GM13976 (cell line): ENCODE measurements at places on chromosomes 4 and X.

- DNase-seq: no peak
Measured at GRCh38 chr4:37555322-37555721, 130.9 kb downstream of the RELL1 start.

GRCh38 chr4:11489453-11490083 is 60.9 kb upstream of the HS3ST1 start:
- no peak for DNase-seq

GRCh38 chr4:5756271-5756670 is 45.3 kb downstream of the EVC start:
- DNase-seq: no peak

GRCh38 chr4:171484681-171485080 is 328.5 kb upstream of the GALNTL6 start:
- DNase-seq: no peak

DNA sequence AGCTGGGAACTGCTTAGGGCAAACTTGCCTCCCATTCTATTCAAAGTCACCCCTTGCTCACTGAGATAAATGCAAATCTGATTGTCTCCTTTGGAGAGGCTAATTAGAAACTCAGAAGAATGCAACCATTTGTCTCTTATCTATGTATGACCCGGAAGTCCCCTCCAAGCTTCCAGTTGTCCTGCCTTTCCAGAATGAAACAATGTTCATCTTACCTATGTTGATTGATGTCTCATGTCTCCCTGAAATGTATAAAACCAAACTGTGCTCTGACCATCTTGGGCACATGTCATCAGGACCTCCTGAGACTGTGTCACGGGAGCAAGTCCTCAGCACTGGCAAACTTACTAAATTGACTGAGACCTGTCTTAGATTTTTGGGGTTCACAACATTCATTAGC is 37.1 kb upstream of the TMPRSS11E start:
- no peak for DNase-seq

DNA sequence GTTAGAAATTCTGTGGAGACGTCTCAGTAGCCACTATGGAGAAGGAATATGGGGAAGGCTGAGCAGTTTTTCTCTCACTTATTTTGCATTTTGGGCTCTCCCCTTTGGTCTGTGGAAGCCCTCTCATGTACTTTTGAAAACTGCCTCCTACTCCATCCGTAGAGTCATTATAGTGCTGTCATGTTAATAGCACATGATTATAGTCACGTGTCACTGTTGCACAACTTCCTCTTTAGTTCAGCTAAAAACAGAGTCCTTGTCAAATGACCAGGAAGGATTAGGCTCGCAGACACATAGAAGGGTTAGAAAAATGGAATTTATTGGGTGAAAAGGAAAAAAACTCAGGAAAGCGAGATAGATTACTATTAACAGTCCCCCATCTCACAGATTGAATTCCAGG is 258.2 kb upstream of the CXorf51A start:
- no peak for DNase-seq

DNA sequence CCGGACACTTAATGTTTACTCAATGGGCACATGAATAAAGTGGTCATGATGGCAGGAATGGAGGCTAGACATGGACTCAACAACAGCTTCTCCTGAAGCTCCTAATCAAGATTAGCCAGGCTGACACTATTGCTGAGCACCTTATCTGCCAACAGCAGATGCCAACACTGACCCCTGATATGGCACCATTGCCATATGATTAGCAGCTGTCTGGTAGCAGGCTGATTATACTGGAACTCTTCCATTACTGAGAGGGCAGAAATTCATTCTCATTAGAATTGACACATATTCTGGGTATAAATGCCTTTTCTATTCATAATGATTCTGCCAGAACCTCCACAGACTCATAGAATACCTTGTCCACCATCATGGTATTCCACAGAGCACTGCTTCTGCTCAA is 18.4 kb upstream of the AFF1 start:
- no peak for DNase-seq

DNA sequence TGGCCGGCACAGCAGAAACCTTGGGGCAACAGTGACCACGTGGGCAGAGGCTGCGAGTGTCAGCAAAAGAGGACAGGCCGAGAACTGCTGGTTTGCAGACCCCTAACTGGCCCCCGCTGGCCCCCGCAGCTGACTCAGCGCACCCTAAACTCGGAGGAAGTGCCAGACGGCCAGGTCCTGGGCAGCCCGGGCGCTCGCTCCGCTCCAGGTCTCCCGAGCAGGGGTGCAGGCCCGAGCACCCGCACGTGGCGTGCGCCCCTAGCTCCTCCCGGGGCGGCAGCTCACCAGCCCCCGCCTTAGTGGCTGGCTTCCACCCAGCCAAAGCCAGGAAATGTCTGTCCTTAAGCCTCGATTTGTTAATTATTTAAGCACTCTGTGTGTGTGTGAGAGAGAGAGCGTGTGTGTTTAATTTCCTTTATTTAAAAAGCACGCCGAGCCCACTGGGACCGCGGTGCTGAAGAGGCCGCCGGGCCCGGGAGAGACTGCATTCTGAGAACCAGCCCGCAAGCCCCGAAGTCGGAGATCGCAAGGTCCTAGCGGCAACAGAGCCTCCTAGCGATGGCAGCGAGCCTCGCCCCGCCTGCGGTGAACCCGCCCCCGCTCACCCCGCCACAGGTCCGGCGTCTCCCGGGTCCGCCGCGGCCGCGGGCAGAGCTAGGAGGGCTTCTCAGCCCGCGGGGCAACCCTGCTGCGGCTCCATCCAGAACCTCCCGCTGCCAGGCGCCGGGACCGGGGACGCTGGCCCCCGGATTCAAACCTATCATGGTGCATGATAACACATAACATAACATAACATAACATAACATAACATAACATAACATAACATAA is 45.9 kb upstream of the CDKN2AIP start:
- peak; percentile 83 for DNase-seq

DNA sequence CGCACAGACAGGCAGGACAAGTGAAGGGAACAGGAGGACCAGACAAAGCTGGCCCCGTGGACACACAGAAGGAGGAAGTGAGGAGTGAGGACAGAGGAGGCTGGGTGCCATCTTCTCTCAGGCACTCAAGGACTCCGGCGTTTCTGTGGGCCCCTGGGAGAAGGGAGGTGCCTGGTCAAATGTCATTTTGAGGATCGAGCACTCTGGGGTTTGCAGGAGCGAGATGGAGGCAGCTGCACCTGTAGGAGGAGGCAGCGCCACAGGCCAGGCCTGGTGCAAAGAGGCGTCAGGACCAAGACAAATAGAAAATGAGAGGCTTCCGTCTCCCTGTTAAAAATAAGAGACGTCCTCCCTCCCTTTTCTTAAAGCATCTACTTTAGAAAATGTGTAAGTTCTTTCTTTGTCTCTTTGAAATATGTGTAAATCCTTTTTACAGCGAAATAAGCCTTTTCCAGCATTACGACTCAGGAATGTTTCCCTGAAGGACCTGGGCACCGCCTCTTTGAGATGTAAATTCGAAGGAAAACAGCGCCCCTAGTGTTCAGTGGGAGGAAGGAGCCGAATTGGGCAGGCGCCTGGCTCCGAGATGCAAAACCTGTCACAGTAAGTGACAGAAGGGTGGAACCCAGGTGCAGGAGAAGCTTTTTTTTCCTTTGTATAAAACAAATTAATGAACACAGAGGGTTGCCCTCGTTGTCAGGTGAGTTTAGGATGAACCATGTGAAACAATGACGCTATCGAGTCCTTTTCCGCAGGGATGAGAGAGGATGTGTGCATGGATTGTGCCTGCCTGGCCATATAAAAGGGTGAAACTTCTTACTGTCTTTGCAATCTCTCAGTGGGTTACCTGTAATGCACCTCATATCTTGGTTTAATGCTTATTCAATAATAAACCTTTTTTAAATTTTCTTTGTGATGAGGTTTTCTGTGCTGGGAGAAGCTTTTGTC is 1.4 kb upstream of the C4orf50 start:
- DNase-seq: peak; percentile 76

GRCh38 chr4:150964754-150965153 is 50.3 kb downstream of the LRBA start:
- no peak for DNase-seq

- no peak for DNase-seq
Measured at GRCh38 chr4:24933684-24934275, 20.9 kb upstream of the CCDC149 start.

GRCh38 chrX:104659005-104659744 is 93.2 kb downstream of the IL1RAPL2 start:
- DNase-seq: no peak

GRCh38 chr4:153555730-153556434 is 89.7 kb downstream of the TMEM131L start:
- no peak for DNase-seq

DNA sequence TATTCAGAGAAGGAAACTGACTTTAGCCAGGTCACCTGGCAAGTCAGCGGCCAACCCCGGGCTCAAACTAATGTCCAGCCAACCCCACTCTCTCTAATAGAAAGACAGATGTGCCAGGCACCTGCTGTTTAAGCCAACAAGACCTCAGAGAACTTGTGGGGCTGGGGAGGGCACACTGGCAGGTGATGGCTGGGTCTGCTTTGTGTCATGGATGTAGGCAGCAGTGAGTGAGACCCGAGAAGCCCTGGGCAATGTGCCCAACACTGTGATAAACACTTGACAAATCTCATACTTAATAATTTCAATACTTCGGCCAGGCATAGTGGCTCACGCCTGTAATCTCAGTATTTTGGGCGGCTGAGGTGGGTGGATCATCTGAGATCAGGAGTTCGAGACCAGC is 9.0 kb upstream of the CD99L2 start:
- no peak for DNase-seq

GRCh38 chr4:108772402-108772801 is 9.5 kb upstream of the ETNPPL start:
- DNase-seq: no peak

GRCh38 chrX:18351784-18352183 is 2.7 kb downstream of the SCML2 start:
- DNase-seq: no peak

DNA sequence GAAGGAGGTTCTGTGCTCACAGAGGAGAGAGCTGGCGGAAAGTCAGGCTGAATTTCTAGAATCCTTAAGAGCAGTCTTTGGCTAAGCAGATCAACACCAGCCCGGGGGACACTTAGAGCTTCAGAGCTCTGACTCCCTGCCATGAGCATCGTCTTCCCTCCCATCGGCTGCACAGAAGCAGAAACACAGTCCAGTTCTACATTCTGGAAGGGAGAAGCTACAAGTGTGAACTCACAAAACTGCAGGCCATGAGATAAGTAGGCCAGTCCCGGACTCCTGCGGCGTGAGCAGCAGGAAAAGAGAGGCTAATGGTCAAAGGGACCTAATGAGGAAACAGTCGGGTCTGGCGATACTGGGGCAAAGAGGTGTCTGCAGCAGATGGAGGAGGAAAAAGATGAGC is 211.5 kb downstream of the DHX15 start:
- DNase-seq: no peak

- DNase-seq: no peak
Measured at GRCh38 chr4:81506731-81507130, 35.0 kb upstream of the RASGEF1B start.

- no peak for DNase-seq
Measured at GRCh38 chrX:148815218-148815961, 315.0 kb downstream of the AFF2 start.

GRCh38 chr4:138707746-138708677 is 307.6 kb upstream of the NOCT start:
- no peak for DNase-seq

GRCh38 chr4:13364172-13364571 is 120.0 kb downstream of the RAB28 start:
- no peak for DNase-seq

- DNase-seq: peak; percentile 46
Measured at GRCh38 chrX:39613997-39614679, 483.6 kb downstream of the BCOR start.

DNA sequence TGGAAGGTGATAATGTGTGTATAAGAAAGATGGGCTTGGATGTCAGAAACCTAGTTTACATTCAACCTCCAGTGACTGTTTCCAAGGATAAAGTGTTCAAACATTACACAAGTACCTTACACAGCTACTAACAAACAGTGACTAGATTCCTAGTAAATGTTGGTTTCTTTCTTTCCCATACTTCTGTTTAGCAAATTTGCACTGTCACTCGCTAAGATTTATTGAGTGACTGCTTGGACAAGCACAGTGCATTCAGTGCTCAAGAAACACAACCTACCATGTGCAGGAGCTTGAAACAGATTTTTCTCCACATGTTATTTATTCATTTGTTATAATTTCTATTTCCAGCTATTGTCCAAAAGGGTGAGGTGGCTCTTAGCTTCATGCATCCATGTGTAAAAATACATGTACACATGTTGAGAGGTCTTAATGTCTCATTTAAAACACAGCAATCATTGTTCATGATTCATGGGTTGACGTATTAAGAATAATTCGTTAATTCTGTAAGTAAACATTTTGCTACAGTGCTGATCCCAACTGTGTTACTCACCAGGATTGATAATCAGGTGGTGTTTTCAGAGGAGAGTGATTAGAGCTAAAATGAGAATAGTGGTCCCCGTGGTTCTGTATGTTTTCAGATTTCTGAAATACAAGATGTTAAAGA is 153.0 kb downstream of the DCLK2 start:
- DNase-seq: no peak
